Stimulated activated CD8-positive, alpha-beta memory T cell treated with anti-CD3 and anti-CD28 coated beads, Interleukin-15, amount 100 ng/mL, for 48 hours (primary cell): ENCODE measurements at places on chromosomes 12 and 14.

DNA sequence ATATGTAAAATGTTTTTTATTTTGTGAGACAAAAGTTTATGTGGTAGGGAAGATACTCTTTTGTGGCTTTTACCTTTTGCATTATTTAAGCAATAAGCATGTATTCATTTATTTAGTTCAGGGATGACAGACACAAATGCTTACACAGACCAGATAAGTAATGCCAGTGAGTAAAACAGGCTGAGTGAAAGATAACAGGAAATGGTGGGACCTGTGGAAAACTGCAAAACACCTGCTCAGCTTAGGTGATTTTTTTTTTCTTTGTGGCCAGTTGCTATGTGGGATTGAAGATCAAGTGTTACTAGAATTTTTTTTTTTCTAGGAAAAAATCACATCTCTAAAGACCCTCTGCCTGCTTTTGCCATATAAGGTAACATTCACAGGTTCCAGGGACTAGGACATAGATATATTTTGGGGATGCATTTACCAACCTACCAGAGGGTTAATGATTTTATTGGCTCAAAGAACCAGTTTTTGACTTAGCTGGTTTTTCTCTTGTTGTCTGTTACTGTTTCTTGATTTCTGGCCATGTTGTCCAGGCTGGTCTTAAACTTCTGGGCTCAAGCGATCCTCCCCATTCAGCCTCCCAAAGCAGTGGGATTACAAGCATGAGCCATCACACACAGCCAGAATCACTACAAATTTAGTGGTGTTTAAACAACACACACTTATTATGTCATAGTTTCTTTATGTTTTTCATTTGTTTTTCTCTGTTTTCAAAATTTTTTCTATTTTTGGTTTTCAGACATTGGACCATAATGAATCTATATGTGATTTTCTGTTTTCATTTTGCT, 9.8 kb downstream of the PSMA6 start:
- no peak for DNase-seq

GRCh38 chr14:103544388-103545218, 15.6 kb downstream of the TRMT61A start:
- DNase-seq: no peak

DNA sequence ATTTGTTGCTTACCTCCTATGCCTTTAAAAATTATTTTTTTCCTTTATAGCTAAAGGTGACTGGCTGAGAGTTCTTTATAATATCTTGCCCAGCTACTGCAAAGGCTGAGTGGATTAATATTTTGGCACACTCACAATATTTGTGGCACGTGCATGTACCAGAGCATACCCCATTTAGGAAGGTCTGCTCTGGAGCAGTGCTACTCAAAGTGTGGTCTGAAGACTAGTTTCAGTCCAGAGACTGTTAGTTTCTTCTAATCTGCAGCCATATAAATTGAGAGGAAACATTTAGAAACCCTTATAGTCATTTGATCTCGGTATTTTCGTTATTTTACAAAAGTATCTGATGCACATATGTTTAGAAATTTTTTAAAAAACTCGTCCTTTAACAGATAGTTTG, 51.0 kb downstream of the IFT81 start:
- no peak for DNase-seq

DNA sequence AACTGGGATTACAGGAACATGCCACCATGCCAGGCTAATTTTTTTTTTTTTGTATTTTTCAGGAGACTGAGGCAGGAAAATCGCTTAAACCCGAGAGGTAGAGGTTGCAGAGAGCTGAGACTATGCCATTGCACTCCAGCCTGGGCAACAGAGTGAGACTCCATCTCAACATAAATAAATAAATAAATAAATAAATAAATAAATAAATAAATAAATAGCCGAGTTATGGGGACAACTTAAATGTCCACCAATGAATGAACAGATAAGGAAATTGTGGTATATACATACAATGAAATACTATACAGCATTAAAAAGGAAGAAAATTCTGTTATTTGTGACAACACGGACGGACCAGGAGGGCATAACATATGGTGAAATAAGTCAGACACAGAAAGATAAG, 325.7 kb downstream of the NELL2 start:
- DNase-seq: no peak

- no peak for DNase-seq
Observed at GRCh38 chr12:99745121-99745520, 97.6 kb downstream of the GARIN6 start.

DNA sequence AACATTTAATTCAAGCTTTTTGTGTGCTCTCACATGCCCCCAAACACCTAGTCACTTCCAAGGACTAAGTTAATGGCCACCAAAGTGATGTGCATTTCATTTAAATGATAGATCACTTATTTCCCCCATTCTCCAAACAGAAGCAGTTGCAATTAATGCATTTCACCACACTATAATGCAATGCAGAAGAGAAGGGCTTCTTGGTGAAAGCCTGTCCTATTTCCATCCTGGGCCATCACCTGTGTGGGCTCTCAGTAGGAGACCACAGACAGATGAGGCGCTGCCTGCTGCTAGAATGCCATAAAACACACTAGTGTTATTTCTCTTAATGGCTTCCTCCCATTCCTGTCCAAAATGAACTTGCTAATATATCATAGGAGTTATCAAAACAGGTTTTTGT, 151.2 kb downstream of the GPR65 start:
- DNase-seq: no peak

- no peak for DNase-seq
Observed at GRCh38 chr12:95553197-95553943, 2.1 kb upstream of the USP44 start.

DNA sequence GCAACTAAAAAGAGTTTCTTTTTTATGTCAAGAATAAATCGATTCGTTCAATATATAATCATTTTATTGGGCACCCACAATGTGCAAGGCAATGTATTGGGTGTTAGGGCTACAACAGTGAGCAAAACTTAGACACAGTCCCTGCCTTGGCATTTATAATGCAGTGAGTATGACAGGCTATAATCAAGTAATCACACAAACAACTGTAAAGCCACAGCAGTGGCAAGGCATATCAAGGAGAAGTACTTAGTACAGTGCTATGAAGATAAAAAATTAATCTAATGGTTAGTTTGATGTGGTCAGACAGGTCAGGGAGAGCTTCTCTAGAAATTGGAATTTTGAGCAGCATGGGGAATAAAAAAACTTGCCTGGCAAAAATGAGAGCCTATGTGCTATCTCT, 39.5 kb upstream of the OTOGL start:
- no peak for DNase-seq

DNA sequence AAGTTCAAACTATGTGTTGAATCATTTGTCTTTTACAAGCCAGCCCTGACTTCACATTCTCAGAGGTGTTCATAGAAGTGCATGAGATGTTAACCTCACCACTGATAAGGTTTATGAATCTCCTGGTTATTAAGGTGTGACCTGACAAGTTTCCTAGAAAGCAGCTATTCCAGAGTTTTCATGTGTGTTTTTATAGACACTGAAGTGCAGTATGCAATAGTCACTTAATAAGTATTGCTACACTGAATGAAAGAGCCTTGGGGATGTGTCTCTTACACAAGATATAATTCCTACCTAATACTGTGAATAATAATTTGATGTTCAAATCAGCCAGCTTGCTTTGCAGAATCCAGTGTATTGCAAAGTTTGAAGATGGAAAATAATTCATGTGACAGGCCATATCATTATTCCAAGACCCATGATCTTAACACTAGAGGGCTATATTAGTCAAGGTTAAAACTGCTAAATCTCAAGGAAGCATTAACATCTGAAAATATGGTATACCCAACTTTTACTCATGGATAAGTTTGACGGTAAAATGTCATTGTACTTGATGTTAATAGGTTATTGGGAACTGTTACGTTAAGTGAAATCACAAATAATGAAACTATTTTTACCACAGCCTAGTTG, 13.0 kb downstream of the SLC25A3 start:
- no peak for DNase-seq

DNA sequence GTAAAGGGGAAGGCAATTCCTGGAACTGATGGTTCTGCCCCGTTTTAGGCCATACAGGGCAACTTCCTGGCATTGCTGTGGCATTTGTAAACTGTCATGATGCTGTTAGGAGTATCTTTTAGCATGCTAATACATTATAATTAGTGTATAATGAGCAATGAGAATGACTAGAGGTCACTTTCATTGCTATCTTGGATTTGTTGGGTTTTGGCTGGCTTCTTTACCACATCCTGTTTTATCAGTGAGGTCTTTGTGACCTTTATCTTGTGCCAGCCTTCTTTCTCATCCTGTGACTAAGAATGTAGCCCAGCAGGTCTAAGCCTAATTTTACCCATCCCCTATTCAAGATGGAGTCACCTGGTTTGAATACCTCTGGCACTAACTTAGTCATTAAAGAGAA, 51.2 kb downstream of the TESPA1 start:
- no peak for DNase-seq

GRCh38 chr12:5688226-5688625, 256.3 kb downstream of the NTF3 start:
- DNase-seq: no peak

DNA sequence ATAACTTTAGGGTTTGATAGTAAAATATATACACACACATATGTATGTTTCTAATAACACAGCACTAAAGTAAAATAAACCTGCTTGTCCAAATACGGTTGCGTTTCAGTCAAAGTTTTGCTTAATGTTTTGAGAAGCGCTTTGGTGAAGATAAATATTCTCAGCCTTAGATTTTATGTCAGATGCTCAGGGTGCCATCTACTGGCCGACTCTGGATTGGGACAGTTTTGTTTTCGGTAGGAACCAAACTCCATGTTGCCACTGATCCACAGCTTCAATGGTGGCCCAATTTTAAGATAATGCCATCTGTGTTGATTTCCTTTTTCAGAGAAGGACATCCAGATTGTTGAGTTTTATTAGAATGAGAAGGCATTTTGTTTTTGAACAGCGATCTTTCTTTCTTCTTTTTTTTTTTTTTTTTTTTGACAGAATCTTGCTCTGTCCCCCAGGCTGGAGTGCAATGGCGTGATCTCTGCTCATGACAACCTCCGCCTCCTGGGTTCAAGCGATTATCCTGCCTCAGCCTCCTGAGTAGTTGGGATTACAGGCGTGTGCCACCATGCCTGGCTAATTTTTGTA, 43.1 kb downstream of the LLPH start:
- no peak for DNase-seq

DNA sequence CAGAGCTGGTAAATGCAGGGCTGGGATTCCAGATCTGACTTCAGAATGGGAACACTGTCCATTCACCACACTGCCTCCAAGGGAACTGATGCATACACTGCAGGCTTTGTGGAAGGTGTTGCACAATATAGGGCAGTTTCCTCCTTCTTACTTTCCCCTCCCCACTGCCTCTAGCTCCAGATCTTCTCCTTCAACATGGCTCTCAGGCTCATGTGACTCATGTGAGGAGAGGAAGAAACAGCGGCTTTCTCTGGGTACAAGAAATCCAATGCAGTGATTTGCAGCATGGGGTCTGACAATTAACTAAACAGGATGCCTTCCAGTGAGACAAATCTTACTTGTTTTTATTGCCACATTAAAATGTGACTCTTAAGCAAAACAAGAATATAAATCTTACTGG, 447.6 kb upstream of the CCDC196 start:
- no peak for DNase-seq

DNA sequence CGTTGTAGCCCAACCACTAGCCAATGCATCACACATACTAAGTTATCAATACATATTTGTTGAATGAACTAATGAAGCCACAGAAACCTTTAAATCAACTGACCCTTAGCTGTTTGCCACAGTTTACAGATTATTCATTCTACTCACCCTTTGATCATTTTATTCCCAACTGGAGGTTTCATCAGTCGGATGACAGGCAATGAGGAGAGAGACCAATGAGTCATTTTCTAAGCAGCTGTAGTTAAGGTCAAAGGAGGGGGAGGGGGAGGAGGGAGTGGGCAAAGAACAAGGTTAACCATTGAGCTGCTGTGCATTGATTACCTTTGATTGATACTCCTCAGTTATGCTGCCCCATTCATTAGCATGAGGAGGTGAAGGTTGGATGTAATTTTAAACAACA, 469.5 kb downstream of the VRK1 start:
- no peak for DNase-seq

DNA sequence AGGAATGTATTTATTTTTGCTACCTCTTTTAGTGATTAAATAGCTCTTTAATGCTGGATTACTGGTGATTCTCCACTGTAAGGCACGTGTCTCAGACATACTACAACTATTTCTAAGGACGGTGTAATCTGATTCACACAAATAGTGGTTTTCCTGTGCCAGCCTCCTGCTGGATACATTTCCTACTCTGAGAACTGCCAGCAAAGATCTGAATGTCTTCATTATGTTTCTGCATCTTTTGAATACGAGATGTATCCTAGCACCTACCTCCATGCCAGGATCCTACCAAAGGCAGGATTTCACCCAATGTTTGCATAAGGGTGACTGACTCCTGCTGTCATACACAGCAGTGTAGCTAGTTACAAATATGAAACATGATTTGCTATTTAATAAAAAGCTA, 120.6 kb downstream of the PRICKLE1 start:
- no peak for DNase-seq

GRCh38 chr14:99930420-99931274, 134.6 kb upstream of the EVL start:
- DNase-seq: peak; percentile 15

- no peak for DNase-seq
Observed at GRCh38 chr12:41795051-41795600, 349.5 kb downstream of the GXYLT1 start.

DNA sequence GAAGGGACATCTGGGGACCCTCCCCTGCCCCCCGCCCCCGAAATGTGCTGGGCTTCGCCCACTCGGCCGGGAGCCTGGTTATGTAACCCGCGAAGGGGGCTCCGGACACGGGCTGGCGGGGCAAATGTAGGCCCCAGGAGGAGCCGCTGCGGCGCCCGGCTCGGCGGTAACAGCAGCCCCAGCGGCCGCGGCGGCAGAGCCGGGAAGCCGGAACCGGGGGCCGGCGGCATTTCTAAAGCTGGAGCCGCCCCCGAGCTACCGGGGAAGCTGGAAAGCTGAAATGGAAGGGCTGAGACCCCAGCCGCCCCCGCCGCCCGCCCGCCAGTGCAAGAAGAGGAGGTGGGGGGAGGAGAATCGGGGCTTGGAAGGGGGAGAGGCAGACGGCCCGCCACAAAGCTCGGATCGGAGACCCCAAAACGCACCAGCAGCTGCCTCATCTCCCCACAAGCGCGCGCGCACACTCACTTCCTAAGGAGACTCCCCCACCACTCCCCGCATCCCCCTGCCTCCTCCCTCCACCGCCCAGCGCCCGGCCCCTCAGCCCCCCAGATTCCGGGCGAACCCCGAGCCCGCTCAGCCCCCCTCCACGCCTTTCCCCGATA, 1.5 kb downstream of the KDM2B start:
- DNase-seq: no peak

- no peak for DNase-seq
Observed at GRCh38 chr12:2963760-2964292, 4.6 kb downstream of the TEAD4 start.
